CD4-positive, alpha-beta T cell treated with Interleukin-2 at 100 ng/mL for 4 hours (primary cell): ENCODE measurements at places on chromosomes 11 and 22.

GRCh38 chr11:44634401-44635281 lies 69.2 kb downstream of the CD82 start:
- no peak for DNase-seq

DNA sequence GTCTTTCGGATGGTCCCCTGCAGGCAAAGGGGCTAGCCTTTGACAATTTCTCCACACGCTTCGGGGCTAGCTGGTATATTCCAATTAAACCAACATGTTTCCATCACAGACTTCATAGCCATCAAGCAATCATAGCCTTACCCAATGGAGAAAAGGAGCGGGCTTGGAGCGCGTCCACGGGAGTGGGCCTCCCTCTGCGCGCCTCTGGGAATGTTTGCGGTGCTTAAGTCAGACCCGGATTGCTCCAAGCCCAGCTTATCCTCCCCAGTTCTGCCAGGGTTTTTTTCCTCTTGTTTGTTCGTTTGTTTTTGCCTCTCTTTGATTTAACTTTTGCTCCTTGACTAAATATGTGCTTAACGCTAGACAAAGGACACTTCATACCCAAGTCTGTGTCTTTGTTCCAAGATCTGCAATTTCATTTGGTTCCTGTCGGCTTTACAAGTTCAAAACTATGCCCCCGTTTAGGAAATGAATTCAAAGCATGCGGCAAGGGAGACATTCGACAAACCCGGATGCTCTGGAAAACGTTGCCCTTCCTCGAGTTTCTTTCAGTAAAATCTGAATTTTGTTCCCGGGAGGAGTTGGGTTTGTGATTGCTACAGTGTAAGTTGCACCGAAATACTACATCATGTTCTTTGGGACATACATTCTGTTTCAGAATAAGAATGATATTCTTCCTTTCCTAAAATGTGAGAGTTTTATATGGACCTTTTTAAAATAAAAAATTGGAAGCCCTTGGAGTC lies 1.0 kb upstream of the GLB1L2 start:
- DNase-seq = no peak

DNA sequence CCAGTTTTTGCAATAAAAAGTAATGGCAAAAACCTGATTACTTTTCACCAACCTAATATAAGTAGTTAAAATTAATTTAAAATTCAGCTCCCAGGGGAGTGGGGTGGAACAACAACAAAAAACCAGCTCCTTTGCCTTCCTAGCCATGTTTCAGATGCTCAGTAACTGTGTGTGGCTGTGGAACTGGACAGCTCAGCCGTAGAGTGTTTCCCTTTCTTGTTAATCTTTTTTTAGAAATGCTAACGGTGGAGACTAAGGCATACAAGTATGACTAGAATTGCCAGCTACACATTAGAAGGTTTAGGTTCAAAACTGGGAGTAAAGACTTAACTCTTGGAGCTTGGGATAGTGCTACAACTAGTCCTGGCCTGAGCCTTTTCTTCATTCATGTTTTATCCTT lies 45.0 kb downstream of the PPP6R3 start:
- DNase-seq = no peak

- DNase-seq = no peak
Measured at GRCh38 chr11:101401245-101401644, 182.6 kb downstream of the TRPC6 start.

- no peak for DNase-seq
Measured at GRCh38 chr11:10914050-10914449, 56.2 kb upstream of the ZBED5 start.

GRCh38 chr11:130422251-130422995 lies 6.0 kb downstream of the ADAMTS8 start:
- DNase-seq = no peak

- no peak for DNase-seq
Measured at GRCh38 chr11:57457643-57458023, 2.7 kb upstream of the RTN4RL2 start.

DNA sequence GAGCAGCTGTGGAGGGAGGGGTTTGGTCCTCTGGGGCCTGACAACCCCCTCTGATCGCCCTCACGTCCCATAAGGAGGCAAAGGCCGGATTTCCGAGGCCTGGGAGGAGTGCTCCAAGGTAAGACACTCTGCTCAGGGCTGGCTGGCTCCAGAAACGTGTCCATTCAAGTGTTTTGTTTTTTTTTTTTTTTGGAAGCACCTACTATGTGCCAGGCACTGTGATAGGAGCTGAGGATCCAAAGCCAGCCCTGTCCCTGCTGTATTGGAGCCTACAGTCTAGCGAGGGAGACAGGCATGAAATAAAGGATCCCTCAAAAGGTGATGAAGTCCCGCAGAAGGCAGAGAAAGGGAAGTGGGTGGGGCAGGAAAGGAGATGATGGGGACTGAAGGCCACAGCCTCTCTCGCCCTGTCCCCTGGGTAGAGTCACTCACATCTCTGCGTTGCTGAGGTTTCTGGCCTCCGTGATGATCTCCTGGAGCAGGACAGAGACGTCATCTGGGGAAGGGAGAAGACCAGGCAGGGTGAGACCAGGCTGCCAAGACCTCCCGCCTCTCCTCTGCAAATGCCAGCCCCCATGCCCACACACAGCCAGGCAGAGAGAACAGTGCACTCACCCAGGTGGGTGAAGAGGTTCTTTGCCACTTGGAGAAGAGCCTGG lies 89.2 kb downstream of the PDE2A start:
- peak; percentile 2 for DNase-seq

DNA sequence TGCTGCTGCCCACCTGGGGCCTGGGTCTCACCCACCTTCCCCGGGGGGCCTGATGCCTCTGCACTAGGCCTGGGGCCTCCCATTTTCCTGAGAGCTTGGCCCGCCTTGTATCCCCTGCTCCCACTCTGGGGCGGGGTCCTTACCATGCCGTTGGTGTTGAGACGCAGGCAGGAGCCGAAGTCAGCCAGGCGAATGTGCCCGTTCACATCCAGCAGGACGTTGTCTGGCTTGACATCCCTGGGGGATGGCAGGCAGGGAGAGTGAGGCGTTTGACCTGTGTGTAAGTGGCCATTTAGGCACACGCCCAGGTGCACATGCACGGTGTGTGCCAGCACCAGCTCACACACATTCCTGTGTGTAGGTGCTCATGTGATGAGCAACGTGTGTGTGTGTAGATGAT lies 5.1 kb downstream of the CDC42BPG start:
- no peak for DNase-seq

GRCh38 chr11:72454791-72455190 lies 20.5 kb upstream of the CLPB start:
- no peak for DNase-seq

DNA sequence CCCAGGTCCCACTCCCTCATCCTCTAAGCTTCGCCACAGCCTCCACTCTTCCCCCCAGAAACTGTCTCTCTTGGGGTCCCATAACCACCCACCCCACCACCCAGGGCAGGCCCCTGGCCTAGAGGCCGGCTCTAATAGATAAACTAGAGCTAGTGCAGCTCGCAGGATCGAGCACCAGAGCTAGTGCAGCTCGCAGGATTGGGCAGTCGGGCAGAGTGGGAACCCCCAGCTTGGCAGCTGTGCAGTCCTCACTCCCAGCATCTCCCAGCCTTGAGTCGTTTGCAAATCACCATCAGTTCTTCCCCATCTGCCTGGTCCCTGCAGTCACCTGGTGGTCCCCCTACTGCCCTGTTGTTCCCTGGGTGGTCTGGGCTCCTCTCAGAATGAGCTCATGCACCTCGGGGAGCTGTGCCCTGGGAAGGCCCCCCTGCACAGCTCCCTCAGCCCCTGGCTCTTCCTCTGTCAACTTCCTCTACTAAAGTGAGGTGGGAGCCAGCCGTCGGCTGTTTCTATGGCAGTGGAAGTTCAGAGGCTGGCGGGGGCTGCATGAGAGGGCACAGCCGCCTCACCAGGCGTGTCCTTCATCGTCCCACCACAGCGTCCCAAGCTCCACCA lies 15.5 kb upstream of the SHANK2 start:
- DNase-seq = no peak

- DNase-seq = no peak
Measured at GRCh38 chr11:5574654-5575053, 6.0 kb upstream of the OR52B6 start.

- peak; percentile 40 for DNase-seq
Measured at GRCh38 chr11:57458410-57459163, 1.7 kb upstream of the RTN4RL2 start.

DNA sequence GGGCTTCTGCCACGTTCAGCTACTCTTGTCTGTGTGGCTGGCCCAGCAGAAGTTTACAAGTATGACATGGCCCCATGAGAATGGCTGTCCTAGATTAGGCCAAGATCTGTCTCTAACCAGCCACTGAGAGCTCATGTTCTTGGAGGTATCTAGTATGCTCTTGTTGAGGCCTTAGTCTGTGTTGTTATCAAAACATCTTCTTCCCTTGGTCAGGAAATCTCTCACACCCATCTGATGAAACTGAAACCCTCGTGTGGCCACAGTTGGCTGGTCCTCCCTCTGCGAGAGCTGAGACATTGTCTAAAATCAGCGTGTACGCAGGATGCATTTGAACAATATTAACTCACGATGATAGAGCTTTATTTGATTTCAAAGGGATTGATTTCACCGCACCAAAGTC lies 109.0 kb upstream of the NNMT start:
- DNase-seq = no peak

- no peak for DNase-seq
Measured at GRCh38 chr22:43425976-43426785, 14.4 kb downstream of the MPPED1 start.

DNA sequence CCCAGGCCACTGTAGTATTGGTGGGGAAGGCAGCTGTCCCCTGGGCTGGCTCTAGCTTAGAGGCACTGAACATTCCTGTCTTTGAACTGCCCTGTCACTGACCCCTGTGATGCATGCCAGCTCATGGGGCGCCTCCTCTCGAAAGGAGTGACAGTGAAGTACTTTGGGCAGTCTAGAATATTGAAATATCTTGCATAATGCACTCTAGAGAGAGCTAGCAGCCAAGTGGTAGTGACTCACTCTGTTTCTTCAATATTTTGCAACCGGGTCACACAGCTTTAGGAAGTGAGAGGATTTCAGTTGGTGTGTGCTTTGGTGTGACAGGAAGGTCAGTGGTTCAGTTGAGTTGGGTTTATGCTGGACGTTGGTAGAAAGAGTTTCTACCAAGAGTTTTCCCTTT lies 35.5 kb upstream of the ST14 start:
- DNase-seq = no peak

DNA sequence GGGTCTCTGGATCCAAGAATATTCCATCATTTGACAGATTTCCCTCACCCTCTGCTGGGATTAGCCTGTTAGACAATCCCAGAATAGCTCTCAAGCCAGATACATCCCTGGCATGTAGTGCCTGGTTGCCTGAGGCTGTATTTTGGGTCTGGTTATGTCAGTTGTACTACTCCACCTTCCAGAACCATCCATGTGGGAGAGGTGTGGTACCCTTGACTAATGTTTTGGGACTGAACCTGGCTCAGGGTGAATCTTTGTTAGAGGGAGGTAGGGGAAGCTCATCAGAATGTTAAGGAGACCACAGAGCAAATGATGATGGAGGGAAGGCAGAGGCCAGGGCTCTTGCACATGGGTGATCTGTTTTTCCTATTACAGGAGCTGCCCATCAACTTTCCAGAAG lies 5.2 kb downstream of the C11orf52 start:
- no peak for DNase-seq

- no peak for DNase-seq
Measured at GRCh38 chr22:19787849-19788141, 27.2 kb downstream of the TBX1 start.

DNA sequence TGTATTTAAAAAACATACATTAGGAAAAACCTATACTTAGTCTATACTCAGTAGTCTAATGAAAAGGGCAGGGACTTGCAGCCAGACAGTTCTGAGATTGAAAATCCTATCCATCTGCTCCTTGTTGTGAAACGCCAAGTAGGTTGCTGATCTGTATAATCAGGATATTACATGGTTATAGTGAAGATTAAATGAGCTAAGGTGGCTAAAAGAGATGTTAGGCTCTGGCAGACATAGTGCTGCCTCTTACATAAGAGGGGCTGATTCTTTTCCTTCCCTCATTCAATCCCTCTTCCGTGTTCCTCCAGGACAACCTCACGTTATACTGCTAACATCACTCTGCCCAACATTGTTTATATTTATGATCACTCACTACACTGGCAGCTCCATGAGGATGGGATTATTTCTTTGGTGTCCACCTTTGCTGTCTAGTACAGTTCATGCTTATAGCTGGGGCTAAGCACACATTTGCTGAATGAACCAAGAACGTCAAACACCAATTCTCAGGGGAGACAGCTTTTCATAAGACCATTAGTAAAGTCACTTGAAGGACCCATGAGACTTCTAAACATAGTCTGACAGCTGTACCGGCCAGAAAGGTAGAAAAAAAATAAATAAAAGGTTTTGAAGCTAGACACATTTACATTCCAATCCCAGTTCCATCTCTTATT lies 46.3 kb downstream of the GAB2 start:
- no peak for DNase-seq

DNA sequence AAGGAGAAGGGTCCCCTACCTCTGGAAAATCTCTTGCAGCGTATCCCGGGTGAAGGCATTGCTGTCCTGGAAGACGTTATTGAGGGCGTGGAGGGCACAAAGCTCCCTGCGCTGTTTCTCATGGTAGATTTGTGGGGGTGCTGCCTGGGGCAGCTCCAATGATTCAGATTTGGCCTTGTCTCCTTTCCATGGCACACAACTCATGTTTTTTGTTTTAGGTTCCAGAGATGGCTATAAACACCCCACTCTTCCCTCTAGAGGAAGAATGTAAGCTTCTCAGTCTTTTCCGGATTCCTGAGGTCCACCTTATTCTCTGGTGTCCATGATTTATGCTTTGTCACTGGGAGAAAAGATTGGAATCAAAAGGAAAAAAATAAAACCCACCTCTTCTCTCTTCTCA lies 959 bp downstream of the JOSD1 start:
- no peak for DNase-seq

GRCh38 chr11:35454362-35454761 lies 35.0 kb upstream of the SLC1A2 start:
- DNase-seq = no peak

DNA sequence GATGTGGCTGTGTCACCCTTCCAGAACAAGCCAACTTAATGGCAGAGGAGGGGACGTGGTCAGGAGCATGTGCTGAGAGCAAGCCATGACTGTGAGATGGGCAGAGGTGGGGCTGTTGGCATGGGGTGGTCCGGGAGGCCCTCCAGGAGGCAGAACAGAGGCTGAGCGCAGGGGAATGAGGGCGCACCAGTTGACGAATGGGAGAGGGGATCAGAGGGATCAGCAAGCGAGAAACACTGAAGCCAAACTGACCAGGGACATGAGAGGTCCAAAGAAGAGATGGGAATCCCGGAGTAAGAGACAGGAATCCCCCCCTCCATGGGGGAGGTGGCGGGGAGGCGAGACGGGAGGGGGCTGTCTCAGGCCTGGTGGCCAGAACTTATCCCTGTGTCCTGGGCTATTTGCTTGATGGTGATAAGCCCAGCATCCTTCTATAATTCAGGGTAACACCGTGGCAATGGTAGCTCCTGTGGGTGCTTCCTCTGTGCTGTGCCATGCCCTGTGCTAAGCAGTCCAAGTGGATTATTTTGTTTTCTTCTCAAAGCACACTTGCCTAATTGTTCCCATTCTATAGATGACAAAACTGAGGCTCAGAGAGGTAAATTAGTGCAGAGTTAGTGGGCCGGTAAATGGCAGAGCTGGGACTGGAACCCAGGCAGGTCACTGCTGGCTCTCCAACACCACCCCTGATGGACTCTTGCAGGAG lies 83.4 kb upstream of the SHISAL1 start:
- DNase-seq = no peak
